ENCODE measurements at places on chromosomes 2 and 18. TPM values are rescaled to one million over a fixed set of nuclear protein-coding genes. Genes with fewer than 3 reads are reported as not detected.
A peak's percentile ranks its signal among the peaks of the same experiment; 100 is the strongest.

The ALPG gene
- not detected for total RNA-seq

DNA sequence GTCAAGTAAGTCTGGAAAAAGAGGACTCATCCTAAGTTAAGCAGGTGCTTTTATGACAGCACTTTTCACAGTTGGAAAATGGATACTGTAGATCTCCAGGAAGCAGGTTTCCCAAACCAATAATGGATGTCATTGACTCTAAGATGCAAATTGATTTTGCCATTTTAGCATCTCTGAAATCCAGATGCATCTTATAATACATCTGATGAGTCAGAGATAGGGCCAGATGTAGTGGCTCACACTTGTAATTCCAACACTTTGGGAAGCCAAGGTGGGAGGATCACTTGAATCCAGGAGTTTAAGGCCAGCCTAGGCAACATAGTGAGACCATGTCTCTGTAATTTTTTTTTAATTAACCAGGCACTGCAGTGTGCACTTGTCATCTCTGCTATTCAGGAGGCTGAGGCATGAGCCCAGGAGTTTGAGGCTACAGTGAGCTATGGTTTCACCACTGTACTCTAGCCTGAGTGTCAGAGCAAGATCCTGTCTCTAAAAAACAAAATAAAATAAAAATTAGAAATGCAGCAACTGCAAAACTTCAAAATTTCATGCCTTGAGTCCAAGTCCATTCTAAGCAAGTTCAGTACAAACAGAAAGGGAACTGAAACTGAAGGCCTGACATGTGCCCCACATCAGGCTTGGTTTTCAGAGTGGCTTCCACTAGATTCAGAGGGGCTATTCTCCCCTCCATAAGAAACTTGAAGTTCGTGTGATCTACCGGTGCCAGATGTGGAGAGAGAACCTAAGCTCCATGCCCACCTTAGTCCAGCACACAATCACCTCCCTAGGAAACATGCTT is 267.8 kb upstream of the NCKAP5 start:
- no peak for DNase-seq

- DNase-seq = no peak
Observed at GRCh38 chr2:230137902-230138539, 69.3 kb upstream of the SLC16A14 start.

DNA sequence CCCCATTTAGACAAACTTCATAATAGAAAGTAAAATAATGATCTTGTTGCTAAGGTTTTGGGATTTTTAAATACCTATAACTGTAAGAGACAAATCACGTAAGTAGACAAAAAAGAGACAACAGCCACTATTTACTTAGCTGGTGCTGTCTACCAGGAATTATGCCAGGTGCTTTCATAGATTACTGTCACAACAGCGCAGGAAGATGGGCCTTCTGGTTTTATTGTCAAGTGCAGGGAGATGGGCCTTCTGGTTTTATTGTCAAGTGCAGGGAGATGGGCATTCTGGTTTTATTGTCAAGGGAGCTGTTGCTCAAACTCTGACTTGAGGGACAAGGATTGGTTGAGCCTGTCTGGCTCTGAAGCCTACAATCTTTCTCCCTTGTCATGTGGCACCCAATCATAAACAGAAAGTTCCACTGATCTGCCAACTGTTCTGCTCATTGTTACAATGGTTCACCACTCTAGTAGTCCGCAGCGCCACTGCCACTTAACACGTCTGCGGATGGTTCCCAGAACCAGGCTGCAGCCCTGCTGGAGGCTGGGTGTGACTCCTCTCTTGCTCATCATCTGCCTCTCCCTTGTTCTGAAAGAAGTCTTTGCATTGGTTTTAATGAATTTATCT is 95.0 kb downstream of the RNF144A start:
- DNase-seq = no peak

GRCh38 chr2:105929516-105929915 is 184.8 kb downstream of the NCK2 start:
- peak; percentile 21 for DNase-seq

DNA sequence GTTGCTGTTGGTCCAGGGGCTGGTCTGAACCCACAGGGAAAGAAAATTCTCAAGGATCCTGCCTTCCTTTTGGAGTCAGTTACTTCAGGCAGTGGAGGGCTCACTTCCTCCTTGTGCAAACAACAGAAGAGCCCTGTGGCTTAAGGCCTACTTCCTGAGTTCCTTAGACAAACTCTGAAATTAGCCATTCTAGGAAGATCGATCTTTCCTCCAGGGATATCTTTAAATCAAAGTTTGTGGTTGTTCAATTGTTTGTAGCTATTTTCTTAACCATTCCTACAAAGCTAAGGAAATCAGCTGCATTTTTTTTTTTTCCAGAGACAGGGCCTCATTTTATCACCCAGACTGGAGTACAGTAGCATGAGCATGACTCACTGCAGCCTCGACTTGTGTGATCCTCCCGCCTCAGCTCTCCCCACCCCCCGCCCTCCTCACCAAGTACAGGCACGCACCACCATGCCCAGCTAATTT is 156.0 kb downstream of the TANC1 start:
- DNase-seq = peak; percentile 63

DNA sequence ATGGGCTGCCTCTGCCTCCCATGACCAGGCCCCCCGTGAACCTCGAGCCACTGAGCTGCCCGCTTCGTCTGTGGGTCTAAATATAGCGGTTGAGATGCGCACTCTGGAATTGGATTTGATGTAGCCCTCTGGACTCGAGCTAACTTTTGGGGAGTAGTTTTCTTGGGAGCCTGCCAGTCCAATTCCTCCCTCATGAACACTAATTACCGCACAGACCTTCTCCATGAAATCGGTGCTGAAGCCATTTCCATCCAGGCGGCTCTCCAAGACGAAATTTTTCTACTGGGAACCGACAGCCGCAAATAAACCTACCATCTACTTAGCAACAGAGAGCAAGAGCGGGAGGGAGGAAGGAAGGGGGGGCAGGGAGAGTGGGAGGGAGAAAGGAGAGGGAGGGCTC is 63.6 kb downstream of the CELF4 start:
- no peak for DNase-seq

GRCh38 chr2:241959751-241960269 is 90.3 kb downstream of the RTP5 start:
- no peak for DNase-seq

DNA sequence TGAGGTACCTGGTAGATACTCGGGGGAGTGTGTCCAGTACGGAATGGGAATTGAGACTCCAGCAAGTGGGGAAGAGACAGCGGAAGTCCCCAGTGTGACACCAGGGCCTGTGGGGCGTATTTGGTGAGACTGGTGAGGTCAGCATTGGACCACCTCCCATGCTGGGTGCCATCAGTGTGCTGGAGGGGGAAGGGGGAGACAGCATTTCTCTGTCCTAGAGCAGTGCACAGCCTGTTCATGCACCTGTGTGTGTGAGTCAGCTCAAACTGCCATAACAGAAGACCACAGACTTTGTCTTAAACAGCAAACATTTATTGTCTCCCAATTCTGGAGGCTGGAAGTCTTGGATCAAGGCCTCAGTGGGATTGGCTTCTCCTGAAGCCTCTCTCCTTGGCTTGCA is 301.8 kb downstream of the GBX2 start:
- no peak for DNase-seq

- no peak for DNase-seq
Observed at GRCh38 chr18:31504455-31505147, 6.6 kb downstream of the DSG2 start.

DNA sequence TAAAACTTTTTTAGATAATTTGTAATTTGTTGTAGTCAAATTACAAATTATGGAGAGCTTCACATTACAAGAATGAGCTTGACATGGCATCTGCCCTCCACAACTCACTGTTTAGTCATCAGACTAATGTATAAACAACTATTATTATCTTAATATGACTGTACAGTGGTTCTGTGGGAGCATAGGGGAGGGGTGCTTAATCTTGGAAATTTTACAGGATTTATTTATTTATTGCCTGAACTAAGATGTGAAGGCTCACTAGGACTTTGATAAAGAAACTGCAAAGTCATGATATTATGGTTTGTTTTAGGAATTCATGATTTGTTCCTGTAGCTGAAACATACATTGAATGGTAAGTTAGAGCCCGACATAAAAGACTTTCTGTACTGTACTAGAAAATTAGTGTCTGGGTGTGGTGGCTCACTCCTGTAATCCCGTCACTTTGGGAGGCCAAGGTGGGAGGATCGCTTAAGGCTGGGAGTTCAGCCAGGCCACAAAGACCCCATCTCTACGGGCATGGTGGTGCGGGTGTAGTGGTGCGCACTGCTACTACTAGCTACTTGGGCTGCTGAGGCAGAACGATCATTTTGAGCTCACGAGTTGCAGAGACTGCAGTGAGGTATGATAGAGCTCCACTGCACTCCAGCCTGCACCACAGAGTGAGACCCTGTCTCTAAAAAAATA is 2.1 kb downstream of the MARCHF7 start:
- no peak for DNase-seq

Measured in transverse colon (tissue), 4 donors.